ENCODE measurements at places on chromosomes 3 and 15.

DNA sequence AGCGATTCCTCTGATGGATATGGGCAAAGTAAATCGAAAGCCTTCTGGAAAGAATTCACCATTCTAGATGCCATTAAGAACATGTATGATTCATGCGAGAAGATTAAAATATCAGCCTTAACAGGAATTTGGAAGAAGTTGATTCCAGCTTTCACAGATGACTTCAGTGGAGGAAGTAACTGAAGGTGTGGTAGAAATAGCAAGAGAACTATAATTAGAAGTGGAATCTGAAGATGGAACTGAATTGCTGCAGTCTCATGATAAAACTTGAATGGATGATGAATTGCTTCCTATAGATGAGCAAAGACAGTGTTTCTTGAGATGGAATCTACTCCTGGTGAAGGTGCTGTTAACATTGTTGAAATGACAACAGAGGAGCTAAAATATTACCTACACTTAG is 30.1 kb upstream of the TBC1D23 start:
- no peak for DNase-seq

DNA sequence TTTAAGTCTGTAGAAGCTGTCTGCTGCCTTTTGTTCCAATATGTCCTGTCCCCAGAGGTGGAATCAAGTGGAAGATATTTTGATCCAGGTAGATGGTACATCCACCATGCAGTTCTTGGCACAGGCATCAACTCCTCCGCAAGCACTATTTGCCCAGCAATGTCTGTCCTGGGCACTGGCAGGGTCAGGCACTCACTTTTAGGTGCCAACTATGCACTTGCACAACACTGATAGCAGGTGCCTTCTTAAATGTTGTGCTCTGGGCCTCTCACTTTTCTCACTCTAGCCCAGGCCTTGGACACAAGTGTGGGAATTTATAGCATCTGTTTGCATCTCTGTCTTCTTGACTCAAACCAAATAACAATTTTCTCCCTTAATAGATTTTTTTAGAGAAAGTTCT is 140.5 kb upstream of the UBE2E2 start:
- no peak for DNase-seq

- DNase-seq: no peak
Measured at GRCh38 chr15:76161153-76162035, 101.6 kb downstream of the TMEM266 start.

GRCh38 chr15:32767236-32767635 is 49.4 kb downstream of the GREM1 start:
- DNase-seq: no peak

GRCh38 chr15:23497710-23498111 is 50.7 kb upstream of the GOLGA6L2 start:
- no peak for DNase-seq

DNA sequence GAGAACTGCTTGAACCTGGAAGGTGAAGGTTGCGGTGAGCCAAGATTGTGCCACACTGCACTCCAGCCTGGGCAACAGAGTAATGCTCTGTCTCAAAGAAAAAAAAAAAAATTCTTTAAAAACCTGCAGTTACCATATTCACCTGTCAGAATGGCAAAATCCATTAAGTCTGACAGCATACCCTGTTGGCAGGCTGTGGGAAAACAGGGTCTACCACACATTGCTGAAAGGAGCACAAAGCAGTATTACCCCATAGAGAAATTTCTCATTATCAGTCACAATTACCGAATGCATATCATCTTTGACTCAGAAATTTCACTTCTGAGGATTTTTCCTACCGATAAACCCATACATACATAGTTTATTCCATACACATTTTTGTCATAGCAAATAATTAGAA is 264.1 kb upstream of the SLCO3A1 start:
- no peak for DNase-seq

GRCh38 chr3:58246148-58247047 is 8.8 kb downstream of the ABHD6 start:
- DNase-seq: no peak

GRCh38 chr3:161295325-161295724 is 74.2 kb downstream of the NMD3 start:
- no peak for DNase-seq

DNA sequence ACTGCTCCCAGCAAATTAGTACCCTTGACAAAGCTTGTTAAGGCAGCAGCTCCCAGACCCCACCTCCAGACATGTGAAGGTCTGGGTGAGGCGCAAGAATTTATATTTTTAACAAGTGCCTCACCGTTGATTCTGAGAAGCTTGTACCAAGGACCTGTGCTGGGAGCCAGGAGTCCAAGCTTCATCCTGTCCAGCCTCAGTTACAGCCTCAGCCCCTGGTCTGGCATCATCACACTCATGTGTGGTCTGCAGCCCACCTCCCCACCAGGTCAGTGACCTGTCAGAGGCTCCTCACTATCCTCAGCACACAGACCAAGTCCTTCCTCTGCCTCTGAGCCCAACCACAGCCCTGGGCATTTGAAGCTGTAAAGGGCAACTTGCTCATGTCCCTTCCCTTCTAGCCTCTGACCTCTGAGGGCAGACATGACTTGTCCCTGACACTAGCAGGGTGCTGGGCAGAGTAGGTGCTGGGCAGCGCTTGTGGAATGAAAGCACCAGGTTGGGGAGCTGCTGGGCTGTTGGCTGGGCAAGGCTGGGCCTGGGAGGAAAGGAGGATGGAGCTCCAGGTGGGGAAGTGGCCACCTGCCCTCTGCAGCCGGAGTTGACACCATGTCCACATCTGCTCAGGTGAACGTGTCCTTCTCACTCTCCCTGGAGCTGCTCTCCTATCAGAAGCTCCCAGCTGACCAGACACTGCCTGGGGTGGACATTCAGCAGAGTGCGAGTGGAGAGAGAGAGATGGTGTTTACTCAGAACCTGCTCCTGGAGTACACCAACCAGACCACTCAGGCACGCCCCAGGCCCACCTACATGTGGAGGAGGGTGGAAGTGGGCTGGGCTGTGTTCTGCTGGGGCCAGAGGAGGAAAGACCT is 16.9 kb downstream of the ACAA1 start:
- DNase-seq: no peak

DNA sequence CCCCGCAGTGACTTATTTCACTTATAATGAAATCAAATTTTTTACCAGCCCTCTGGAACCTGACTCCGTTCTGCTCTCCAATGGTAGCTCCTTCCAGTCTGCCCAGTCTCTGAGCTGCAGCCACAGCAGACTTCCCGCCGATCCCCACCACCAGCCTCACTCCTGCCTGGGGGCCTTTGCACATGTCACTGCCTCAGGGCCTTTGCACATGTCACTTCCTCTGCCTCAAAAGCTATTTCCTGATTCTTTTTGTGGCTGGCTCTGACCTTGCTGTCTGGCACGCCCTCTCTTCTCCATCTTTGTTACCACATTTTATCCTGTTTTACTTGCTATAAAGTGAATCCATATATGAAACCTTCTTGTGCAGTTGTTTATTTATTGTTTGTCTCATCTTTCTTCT is 277.4 kb downstream of the EPHB1 start:
- DNase-seq: no peak

DNA sequence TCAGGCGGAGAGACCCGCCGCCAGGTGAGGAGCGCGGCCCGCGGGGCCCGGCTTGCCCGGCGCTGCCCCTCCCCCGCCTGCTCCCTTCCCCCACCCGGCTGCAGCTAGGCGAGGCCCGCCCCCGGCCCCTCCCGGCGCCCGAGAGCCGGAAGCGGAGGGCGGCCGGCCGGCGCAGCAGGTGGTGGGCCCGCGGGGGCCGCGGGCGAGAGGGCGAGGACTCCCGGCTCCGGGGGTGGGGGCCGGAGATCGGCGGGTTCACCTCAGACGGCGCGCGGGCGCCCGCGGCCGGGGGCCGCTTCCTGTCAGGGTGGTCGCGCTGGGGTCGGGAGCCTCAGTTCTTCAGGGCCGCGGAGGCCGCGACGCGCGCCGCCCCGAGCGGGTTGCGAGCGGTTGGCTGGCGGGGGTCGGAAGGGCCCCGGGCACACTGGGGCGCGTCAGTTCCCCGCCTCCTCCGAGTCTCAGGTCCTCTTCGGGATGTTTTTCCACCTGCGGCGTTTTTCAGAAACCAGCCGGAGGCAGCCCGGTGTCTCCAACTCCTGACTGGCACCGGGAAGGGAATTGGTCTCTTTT is 395 bp downstream of the ZFAND6 start:
- no peak for DNase-seq

DNA sequence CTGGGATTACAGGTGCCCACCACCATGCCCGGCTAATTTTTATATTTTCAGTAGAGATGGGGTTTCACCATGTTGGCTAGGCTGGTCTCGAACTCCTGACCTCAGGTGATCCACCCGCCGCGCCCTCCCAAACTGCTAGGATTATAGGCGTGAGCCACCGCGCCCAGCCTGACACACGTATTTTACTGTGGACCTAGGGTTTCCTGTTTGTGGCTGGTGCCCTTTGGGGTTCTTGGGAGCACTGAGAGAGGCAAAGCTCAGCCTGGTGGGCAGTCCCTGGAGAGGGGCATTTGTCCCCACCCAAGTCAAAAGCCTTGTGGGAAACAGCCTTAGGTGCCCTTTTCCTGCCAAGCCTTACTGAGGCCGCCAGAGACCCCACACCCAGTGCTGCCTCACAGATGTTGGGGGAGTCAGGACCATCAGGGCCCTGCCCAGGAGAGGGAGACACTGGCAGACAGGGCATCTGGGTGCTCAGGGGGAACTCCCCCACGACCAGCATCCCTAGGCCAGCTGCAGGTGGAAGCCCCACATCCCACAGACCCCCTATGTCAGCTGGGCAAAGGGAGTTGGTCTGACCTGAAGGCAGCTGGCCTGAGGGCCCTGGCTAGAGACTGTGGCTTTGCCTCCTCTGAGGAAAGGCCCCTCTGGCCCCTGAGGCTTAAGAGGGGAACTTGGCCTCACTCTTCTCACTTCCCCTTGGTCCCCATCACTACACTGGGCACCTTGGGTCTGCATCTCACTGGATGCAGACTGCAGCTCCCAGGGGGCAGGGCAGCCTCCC is 35.1 kb downstream of the DNAH1 start:
- DNase-seq: no peak

DNA sequence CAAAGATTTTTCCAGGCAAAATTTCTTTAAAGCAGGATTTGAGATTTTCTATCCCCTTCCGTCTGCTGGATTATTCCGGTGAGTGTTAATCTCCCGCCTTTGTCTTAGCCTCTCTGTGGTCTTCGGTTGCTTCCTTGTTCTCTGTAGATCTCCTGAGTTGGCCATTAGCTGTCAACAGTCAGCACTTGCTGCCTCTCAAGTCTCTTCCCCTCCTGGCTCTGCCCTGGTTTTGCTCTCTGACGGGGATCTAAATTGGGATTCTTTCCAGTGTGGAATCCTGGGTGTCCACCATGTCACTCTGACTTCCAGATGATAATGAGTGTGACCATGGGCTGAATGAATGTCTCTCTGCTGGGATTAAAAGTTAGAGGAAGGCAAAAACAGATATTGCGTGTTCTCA is 121.5 kb downstream of the IGF1R start:
- DNase-seq: no peak

DNA sequence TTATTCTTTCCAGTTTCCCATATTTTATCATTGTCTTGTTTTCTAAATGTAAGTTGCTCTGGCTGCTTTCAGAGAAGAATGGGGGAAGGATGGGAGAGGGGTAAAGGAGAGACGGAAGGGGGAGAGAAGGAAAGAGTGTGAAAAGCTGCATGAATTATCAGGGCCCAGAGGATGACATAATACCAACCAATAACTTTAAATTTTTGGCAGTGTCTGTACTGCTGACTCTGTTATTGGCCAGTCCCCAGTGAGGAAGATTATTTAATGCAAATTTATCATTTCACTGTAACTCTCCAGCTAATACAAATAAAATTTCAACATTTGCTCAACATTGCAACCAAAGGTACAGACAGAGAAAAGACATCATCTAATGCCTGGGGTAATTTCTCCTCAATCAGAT is 551.7 kb upstream of the CFAP20DC start:
- DNase-seq: no peak

DNA sequence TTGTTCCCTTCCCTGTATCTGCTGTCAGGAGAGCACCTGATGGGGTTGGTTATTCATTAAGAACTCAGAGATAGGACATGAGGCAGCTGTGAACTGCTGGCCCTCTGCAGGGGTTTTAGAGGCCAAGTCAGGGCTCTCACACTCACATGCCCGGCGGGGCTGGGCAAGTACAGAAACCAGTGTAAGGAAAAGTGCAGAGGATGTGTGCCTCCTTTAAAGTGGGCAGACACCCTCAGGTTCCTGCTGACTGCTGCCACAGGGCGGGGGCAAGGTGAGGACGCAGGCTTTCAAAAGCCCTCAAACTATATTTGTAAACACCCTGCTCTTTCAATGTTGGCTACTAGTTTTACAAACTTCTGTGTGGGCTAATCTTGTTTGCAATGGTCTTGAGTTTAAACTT is 22.4 kb downstream of the CXCR6 start:
- DNase-seq: no peak

- DNase-seq: no peak
Measured at GRCh38 chr3:122325769-122326168, 721 bp downstream of the CSTA start.

GRCh38 chr3:62188681-62189375 is 184.5 kb downstream of the FEZF2 start:
- DNase-seq: peak; percentile 39

DNA sequence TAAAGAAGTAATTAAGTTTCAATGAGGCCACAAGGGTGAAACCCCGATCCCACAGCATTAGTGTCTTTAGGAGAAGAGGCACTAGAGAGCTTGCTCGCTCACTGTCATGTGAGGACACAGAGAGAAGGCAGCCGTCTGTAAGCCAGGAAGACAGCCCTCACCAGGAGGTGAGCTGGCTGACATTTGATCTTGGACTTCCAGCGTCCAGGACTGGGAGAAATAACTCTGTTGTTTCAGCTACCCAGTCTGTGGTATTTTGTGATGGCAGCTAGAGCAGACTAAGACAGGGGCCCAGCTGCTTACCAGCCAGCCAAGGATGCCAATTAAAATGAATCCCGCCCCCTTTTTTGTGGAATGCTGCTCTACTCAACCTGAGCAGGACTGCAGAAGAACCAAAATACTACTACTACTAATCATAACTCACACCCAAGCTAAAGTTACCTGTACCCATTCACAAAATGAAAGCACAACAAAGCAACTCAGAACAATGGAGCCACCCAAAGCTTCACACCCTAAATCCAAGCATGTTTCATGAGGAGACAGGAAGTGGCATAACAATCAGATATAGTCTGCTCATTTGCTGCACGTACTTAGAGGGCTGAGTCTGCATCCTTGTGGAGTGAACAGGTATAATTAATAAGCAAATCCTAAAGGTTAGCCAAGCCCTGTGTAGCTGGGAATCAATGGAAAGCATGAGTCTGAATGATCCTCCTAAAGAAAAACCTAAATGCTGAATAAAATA is 35.6 kb upstream of the RHCG start:
- no peak for DNase-seq

- DNase-seq: no peak
Measured at GRCh38 chr3:55014081-55014480, 86.2 kb upstream of the LRTM1 start.

- DNase-seq: no peak
Measured at GRCh38 chr3:134397755-134398154, 23.5 kb upstream of the AMOTL2 start.
